Pulmonary artery endothelial cell (primary cell): ENCODE measurements at places on chromosomes 4 and X.

DNA sequence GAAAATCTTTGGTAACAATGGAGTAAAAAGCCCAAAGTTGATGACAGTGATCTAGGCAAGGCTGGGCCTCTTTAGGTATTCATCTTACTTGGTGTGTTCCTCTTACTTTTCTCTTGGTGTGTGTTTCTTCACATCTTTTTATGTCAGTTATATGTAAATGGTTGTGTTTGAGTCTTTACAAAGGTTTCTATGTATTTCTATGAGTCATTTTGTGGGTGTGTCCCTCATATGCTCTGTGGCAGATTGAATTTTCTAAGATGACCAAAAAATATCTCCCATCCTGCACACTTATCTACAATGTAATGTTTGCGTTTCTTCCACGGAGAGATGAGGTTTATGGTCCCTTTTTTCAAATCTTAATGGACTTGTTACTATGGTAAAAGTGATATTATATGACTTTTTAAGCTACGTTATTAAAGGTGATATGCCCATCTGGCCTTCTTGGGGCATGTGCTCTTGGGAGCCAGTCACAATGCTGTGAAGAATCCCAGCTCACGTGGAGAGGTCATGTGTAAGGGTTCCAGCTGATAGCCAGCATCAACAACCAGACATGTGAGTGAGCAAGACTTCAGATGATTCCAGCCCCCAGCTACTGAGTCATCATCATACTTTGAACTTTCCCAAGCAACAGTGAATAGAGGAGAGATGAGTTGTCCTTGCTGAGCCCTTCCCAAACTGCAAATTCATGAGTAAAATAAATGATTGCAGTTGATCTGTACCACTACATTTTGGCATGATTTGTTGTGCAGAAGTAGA lies 126.9 kb downstream of the CBLL2 start:
- no peak for DNase-seq

- DNase-seq, result no peak
Measured at GRCh38 chr4:13766761-13767540, 139.4 kb upstream of the BOD1L1 start.

- DNase-seq, result no peak
Measured at GRCh38 chr4:125958519-125958918, 643.8 kb downstream of the FAT4 start.

- DNase-seq, result no peak
Measured at GRCh38 chr4:112210777-112211176, 20.8 kb upstream of the AP1AR start.

DNA sequence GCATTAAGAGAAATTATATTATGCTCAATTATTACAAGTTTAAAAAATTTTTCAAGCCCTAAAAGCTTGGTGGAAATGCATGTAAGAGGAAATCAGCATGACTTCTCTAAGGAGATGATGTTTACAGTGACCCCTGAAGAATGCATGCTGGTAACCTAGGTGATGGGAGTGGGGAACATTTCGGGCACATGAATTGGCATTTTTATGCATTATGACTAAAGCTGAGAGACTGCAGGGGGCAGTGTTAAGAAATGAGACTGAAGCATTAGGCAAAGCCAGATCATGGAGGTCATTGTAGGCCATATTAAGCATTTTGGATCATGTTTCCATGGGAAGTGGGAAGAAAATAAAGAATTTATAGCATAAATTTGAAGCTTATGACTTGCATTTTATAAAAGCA lies 421.3 kb downstream of the FAT4 start:
- no peak for DNase-seq

DNA sequence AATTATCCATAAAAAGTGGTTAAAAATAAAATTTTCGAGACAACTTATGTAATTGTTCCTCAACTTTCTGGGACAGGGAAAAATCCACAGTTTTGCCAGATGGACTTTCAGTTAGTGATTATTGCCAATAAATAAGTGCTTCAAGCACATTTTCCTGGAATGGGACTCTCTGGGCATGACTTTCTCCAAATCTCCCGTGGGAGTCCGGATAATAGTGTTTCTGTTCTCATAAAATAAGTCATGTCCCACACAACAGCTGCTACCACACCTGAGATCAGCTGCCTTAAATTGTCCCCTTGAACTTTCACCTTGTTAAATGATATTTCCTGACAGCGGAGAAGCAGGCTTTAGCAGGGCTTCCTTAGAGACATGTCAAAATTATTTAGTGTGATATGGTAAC lies 133.4 kb upstream of the NAP1L5 start:
- no peak for DNase-seq

- DNase-seq, result no peak
Measured at GRCh38 chr4:80011636-80012236, 61.3 kb downstream of the ANTXR2 start.

DNA sequence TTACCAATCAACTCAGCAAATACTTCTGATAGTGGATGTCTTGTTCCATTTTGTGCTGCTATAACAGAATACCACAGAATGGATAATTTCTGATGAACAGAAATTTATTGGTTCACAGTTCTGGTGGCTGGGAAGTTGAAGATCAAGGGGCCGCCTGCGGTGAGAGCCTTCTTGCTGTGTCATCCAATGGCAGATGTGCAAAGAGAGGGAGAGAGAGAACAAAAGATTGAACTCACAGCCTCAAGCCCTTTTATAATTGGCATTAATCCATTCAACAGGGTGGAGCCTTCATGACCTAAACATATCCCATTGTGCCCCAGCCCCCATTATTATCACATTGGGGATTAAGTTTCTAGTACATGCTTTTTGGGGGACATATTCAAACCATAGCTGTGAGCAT lies 86.1 kb downstream of the ADGRG4 start:
- DNase-seq, result no peak

GRCh38 chr4:107349732-107350131 lies 313.6 kb upstream of the DKK2 start:
- DNase-seq, result no peak

DNA sequence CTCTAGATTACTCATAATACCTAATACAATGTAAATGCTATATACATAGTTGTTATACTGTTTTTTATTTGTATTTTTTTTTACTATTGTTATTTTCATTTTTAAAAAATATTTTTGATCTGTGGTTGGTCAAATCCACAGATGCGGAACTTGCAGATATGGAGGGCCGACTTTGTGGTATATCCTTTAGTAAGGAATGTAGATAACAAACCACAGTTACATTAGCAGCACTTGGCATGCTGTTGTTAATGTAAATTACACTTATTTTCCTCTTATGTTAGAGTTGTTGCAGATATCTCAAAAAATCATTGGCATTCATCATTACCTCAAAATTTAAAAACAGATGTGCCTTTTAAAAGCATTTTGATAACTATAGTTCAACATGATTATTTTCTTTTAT lies 151.0 kb downstream of the TMEM164 start:
- no peak for DNase-seq
